ENCODE measurements at places on chromosomes 13 and 19. TPM values are rescaled to one million over a fixed set of nuclear protein-coding genes. Genes with fewer than 3 reads are reported as not detected.

Gene CGB5
- total RNA-seq, result 0.16 TPM

Gene GJA3
- total RNA-seq, result 0.56 TPM

Gene RPL13A
- total RNA-seq, result 6,095 TPM

Gene TMC4
- not detected for total RNA-seq

- DNase-seq, result no peak
Measured at GRCh38 chr19:12052091-12052496, 667 bp downstream of the ZNF878 start.

DNA sequence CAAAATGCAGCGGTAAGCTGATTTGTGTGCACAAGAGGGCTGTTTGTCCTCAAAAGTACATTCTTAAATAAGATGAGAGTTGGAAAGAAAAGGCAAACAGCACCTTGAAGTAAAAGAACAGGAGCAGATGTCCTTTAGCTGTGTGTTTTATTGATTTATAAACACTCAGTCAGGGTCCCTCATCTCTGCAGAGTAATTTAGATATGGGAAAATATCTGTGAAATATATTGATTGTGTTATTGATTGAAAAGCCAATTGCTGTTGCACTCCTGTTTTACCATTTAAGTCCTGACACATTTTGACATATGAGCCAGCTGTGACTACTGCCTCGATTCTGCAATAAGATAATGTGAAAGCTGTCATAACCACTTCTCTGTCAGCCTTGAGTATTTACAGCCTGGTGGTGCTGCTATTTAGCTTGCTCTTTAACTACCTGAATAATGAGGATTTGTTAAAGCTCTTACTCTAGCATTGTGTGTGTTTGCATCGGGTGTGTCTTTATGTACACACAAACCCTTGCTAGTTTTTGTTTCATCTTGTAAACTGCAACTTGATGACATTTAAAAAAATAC lies 550.1 kb downstream of the DACH1 start:
- DNase-seq, result no peak

DNA sequence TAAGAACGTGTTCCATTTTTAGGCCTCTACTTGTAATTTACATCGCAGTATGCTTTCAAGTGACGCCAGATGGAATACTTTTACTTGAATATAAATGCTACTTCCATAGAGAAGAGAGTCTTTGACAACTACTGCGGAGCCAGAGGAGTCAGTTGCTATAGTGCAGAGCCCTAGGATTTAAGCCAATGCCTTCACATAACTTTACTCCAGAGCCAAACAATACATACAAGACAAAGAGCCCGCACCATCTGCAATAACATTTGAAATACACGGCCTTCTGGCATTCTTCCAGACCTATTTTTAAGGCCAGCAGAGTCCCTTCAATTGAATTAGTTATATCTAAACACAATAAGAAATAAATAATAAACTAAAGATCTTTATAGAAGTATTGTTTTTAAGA lies 59.4 kb downstream of the XPO4 start:
- DNase-seq, result no peak

DNA sequence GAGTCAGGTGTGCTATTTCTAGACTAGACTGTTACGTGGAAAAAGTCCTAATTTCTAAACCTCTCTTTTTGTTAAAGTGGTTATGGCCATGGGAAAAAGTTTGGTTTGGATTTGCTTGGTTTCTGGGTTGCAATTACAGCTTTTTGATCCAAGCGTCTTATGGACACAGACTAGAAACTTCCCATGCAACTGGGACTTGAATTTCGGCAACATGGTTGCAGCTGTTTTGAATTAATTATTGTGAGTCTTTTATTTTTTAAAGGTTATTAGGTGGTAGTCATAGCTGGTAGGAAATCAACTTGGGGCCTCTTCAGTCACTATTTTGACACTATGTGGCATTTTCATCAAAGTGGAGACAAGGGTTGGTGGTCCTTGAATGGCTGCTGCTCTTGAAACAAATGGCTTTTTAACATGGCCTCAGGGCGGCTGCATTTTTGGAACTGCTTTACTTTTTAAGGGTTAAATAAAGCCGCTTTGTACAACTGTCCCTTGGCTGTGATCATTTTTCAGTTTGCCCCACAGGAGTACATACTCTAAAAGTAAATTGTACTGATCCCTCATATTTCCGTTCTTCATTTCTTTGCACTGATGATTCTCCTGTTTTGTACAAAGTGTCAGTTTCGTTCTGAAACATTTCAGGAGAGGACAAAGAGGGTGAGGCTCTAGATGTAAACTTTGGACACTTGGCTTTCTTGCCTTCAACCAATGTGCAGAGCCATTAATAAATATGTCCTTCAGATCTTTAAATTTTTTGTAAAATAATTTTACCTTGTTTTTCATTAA lies 15.9 kb downstream of the HNRNPM start:
- no peak for DNase-seq

Data from HT1080 (cell line).